ENCODE measurements at places on chromosomes 4 and X. TPM values are rescaled to one million over a fixed set of nuclear protein-coding genes. Genes with fewer than 3 reads are reported as not detected.

ELOVL6 gene
- total RNA-seq, result 19.4 TPM

PABPC1L2A gene
- total RNA-seq, result not detected

MGAT4D gene
- total RNA-seq, result not detected

GNRHR gene
- not detected for total RNA-seq

AMBN gene
- total RNA-seq, result not detected

UGT2B15 gene
- not detected for total RNA-seq

TMEM150C gene
- total RNA-seq, result 0.38 TPM

NDNF gene
- total RNA-seq, result 0.56 TPM

VCX2 gene
- 0.19 TPM for total RNA-seq

PLP1 gene
- total RNA-seq, result under 0.01 TPM

C4orf51 gene
- total RNA-seq, result not detected

LUZP4 gene
- not detected for total RNA-seq

UBE2D3 gene
- total RNA-seq, result 357 TPM

CD40LG gene
- total RNA-seq, result not detected

XAGE2 gene
- total RNA-seq, result not detected

All from regular cardiac myocyte (primary cell).